ENCODE measurements at places on chromosomes 16 and 17.

DNA sequence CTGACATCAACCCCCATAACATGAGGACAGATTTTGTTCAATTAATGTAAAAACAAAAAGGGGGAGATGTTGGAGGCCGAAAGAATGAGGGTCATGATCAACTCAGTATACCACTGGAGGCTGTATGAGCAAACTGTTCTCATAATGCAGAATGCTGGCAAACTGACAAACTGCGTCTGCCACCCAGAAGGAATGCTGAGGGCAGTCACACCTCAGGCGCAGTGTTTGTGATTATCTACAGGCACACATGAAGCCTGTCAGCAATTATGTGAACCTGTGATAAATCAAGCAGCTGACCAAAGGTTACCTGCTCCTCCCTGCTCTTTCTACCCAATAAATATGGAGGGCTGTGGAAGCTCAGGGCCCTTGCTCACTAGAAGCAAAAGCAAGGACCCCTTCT is 27.3 kb downstream of the CD300LG start:
- no peak for DNase-seq

GRCh38 chr17:12659500-12659899 is 6.2 kb upstream of the MYOCD start:
- no peak for DNase-seq

GRCh38 chr17:76843703-76844484 is 24.3 kb upstream of the MGAT5B start:
- no peak for DNase-seq

GRCh38 chr17:45648642-45649041 is 135.5 kb upstream of the CRHR1 start:
- DNase-seq, result no peak

DNA sequence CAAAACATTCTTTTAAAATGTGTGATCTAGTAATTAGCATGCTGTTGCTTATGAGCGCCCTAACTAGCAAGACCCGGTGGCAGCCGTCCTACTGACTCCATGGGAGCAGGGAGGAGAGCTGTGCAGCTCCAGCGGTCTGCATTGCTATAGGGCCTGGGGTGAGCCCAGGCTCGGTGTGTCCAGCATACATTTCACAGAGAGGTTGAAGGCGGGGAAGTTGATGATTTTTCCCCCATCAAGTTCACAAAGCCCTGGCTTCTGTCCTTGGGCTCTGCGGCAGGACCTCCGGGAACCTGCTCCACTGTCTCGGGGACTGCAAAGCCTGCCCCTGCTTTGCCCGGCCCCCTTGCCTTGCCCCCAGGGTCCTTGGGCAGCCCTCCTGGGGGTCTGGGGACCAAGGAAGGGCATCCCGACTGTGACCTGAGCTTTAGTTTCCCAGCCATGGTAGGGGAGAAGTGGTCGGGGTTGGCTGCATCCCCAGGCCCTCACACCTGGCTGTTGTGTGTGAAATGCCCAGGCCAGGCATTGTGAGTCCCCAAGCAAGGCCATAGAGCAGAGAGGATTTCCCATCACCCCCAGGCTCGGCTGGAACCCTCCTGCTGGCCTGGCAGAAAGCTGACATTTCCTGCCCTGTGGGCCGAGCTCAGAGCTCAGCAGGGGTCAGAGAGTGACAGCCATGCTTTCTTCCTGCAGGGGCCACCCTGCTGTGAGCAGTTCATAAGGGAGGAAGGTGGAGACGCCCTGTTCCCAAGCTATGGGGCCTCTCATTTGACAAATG is 24.8 kb downstream of the KCNJ12 start:
- DNase-seq, result no peak

- no peak for DNase-seq
These were observed 579.7 kb downstream of the CDH11 start for GRCh38 chr16:64542152-64542551.

DNA sequence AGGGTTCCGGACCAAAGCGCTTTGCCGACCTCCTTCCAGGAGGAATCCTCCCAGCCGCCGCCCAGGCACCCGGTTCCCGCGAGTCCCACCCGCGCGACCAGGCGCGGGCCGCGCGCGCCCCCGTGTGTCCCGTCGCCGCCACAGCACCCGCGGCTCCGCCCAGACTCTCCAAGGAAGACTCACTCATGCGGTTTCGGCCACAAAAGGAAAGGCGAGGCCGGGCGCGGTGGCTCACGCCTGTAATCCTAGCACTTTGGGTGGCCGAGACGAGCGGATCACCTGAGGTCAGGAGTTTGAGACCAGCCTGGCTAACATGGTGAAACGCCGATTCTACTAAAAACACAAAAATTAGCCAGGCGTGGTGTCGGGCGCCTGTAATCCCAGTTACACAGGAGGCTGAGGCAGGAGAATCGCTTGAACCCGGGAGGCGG is 3.5 kb upstream of the PKMYT1 start:
- DNase-seq, result peak; percentile 77

DNA sequence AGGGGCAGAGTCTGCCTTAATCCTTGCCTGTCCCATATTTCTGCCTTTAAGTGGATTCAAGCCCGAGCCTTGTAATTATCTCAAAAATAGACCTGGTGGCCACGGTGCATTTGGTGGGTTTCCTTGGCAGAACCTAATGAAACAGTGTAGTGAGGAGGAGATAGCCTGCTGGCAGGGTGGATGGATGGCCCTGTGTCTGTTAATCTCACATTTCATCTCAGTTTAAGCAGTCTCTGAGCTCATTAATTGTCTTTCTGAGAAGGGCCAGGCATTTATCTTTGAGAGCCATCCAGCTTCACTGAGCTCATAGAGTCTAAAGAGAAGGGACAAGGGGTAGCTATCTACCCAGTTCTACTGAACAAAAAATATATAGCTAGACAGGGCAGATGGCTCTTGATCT is 364.0 kb upstream of the EEF2KMT start:
- DNase-seq, result no peak

GRCh38 chr16:57469917-57470470 is 7.5 kb downstream of the POLR2C start:
- no peak for DNase-seq

- no peak for DNase-seq
These were observed 570 bp downstream of the NR1D1 start for GRCh38 chr17:40099619-40100418.

Measured in stimulated activated CD4-positive, alpha-beta T cell treated with anti-CD3 and anti-CD28 coated beads, Interleukin-15, amount 100 ng/mL, for 48 hours (primary cell).